Germinal center (tissue), 1 donor: ENCODE measurements at places on chromosomes 16 and 17.

DNA sequence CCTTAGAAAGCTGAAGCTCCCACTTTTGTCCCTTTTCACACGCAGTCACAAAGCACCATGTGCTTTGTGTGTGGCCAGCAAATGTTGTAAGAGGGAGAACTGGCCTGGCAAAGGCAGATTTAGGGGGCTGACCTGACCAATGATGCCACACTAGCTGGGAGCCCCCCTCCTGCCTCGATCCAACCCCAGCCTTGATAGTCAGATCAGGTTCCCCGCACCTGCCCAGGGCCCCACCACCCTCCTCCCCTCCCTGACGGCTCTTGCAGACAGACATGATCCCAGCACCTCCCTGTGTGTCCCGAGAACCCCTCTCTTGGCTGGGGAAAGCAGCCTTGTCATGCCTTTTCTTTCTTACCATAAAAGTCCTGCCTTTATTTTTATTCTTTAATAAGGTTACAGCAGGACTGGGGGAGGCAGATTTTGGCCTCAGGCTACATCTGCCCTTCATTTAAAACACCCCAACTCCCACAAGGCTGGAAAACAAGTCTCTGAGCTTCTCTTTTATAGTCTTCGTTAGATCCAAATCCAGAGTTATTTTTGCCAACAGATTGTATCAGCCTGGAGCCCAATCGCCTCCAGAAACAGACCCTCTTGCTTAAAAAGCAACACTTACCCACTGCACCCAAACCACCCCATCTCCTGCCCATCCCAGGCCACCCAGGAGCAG lies 201.8 kb upstream of the CDH5 start:
- no peak for DNase-seq

DNA sequence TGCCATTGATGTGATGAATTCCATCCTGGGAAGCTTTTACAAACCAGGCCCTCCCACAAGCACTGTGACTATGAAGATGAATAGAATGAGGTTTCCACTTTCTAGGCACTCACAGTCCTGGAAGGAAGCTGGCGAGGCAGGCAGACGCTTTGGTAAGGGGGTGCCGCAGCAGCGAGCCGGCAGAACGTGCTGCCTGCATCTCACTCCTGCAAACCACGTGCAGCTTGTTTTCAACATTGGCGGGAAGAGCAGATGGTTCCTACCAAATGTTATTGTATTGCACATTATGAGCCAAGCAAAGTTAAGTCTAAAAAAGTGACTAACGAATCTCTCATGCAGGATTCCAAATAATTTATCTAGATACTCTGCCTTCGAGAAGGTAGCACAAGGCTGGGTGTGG lies 3.7 kb upstream of the DNAI2 start:
- no peak for DNase-seq

- DNase-seq = no peak
Measured at GRCh38 chr16:17343728-17344127, 127.0 kb downstream of the XYLT1 start.

DNA sequence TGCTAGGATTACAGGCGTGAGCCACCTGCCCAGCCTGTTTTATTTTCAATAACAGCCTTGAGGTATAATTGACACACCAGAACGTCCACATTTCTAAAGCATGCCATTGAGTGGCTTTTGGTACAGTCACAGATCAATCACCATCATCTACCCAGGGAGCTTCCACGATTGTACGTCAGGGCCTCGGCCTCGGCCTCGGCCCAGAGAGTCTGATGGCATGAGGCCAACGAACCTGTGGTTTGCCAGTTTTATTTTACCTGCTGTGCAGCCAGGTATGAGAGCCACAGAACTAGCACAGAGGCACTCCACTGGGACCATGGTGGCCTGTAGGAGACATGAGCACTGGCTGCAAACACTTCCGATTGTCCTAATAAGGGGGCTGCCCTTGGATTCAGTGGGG lies 8.3 kb downstream of the UBALD1 start:
- DNase-seq = no peak

- DNase-seq = no peak
Measured at GRCh38 chr16:25633549-25633948, 58.2 kb upstream of the HS3ST4 start.

DNA sequence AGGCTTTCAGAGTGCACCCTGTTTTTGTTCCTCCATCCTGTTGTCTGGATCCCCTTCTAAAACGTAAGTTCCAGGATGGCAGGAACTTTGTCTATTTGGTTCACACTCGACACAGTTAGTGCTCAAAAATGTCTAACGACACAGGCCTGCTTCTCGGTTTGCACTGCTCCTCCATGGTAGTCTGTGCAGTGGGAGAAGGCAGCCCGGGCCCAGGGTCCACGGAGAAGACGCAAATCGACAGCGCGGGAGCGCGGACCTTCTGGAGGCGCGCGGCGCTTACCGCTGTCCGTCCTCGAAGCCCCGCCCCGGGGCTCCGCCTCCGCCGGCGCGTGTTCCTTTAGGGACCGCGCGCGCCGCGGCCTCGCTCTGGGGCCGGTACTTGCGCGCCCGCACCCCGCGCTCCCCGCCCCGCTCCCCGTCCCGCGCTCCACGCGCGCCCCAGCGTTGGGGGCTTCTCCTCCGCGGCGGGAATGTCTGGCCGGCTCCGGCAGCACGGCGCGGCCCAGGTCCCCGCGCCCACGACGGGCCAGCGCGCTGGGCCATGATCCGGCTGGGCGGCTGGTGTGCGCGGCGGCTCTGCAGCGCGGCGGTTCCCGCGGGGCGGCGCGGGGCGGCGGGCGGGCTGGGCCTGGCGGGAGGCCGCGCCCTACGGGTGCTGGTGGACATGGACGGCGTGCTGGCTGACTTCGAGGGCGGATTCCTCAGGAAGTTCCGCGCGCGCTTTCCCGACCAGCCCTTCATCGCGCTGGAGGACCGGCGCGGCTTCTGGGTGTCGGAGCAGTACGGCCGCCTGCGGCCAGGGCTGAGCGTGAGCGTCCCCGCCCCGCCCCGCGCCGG lies at the start of gene NT5M:
TSS of gene NT5M (plus strand) at position 364 of the 837 bp plus-strand sequence. CDS start at position 542, 178 bp downstream.
- peak; percentile 85 for DNase-seq
